Hypothalamus (tissue), 51 donors: ENCODE measurements at places on chromosomes 1 and 21.
A peak's percentile ranks its signal among the peaks of the same experiment; 100 is the strongest.

DNA sequence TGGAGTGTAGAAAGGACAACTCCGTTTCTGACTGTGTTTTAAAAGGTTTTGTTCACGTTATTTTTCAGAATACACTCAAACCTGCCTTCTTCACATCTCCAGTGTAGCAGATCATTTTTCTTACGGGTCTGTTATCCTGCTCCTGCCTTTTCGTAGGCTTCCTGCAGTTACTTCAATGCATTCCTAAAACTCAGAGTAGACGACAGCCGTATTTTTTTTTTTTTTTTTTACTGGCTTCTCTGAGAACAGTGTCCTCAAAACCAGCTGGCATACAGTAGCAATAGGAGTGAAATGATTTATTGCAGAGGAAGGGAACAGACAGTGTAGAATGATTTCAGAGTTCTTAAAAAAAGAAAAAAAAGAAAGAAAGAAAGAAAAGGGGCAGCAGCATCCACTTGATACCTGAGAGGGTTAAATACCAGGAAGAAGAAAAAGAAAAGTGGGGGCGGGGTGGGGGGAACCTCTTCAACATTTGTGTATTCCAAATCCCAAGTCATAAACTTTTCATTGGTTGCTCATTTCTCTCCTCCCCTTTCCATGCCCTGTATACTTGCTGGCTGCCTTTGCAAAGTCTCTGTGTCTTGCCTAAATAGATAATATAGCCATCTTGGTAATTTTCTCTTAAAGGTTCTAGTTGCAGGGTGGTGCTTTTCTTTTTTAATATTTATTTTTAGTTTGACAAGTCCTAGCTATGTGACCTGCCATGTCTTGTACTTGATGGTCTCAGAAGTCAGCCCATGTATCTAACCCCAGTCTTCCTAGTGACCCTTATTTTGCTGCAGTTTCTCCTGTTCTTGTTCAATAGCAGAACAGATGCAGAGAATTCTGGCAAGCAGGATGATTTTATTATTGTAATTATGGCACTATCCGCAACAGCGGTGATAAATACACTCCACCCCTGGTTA, 2.8 kb downstream of the TGFB2 start:
- DNase-seq = peak; percentile 10

GRCh38 chr21:43718872-43719747, at the start of gene PDXK:
Gene PDXK, plus strand, starts transcription at chr21:43719129. Its CDS starts 166 bp downstream, at chr21:43719295.
- DNase-seq = peak; percentile 44

DNA sequence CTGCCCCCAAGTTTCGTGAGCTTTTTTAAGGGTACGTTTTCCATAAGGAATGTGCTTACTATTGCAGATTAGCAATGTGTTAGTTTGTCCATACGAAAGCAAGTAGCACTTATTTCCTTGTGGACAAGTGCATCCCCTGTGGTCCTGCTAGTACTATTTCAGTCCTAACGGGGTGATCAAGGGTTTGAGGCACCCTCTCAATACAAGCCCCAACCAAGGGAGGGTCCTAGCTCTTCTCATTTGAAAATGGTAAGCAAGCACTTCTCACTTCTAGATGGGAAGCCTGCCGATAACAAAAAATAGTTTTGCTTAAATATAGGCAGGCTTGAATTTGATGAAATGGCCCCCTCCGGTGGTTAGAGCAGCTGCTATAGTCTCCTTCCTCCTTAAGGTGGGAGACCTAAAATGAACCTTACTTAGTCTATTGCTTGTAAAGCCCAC, 64.0 kb upstream of the HMCN1 start:
- no peak for DNase-seq

DNA sequence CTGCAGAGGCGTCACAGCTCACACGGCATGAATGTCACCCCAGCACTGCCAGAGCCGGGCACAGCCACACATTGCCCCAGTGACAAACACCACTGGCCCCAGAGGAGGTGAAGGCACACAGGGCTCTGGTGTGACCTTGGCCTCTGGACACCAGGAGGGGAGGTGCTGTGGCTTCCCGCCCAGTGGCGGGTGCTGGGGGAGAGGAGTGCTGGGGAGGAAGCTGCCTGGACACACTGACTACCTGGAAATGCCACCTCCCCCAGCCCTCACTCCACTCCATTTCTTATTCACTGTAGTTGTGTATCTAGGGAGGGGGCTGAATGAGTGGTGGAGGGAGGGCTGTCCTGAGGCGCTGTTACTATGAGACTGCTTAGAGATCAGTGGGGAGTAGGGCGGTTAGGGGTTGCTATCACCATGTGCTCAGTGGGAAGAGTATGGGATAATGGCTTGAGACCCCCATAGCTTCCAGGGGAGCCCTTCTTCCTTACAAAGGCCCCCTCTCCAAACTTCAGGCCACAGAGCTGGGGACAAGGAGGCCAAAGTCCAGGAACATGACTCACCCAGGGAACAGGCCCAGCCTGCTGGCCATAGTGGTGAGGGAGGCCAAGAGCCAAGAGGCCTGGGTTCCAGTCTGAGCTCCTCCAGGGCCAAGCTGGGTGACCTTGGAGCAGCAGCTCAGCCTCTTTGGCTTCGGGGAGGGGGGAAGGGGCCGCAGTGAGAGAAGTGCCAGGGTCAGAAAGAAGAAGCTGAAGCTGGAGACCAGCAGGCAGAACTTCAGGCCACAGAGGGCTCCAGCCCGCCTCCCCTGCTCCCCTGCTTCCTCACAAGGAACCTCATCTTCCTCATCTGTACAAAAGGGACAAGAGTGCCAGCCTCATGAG, 40.1 kb downstream of the AHDC1 start:
- DNase-seq = peak; percentile 35

- no peak for DNase-seq
Measured at GRCh38 chr1:107442551-107442950, 301.7 kb downstream of the NTNG1 start.

DNA sequence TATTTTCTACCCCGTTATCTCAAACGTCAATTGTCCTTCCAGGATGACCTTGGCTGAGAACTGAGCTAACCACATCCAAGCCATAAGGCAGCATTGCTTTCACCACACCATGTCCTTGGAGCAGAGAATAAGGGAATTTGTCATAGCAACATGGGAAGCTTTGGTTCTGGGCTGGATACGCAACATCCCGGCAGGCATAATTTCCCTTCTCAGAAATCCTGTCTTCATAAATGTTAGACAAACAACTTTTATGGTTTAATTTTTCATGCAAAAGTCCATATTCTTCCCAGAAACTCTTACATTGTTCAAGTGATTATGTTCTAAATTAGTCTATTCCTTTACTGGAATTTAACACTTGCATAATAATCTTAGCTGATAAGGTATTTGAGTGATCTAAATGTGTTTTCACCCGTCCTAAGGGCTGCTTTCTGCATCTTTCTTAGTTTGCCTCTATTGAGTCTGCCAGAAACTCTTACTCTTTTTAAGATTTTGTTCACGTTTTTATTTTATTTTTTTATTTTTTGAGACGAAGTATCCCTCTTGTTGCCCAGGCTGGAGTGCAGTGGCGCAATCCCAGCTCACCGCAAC, 51.8 kb downstream of the KCNJ15 start:
- no peak for DNase-seq

DNA sequence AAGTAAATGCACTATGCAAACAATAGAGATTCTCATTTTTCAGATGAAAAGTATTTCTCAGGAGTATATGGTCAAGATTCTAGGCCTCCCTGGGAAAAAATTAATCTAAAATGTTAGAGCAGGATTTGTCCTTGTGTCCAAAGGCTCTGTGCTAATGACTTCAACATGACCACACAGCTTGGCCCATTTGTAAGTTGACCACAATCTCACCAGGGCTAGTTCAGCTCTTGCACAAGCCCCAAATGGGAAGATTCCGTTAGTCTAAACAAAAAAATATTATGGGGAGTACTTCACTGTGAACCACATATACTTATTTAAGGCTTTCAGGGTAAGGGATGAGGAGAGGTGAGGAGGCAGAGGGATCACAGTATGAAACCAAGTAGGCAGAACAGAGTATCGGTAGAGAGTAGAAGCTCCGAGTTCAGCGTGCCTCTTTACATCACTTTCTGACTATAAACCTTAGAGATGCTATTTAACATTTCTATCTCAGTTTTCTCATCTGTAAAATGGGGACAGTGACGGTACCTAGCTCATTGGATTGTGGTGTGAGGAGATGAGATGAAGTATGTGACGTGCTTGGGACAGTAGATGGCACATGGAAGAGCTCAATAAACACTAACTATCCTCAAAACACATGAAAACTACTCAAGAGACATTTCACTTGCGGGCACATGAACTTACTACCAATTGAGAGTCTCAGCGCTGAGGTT, 37.8 kb upstream of the CTTNBP2NL start:
- no peak for DNase-seq

GRCh38 chr1:10383630-10384029, 15.2 kb upstream of the PGD start:
- no peak for DNase-seq

DNA sequence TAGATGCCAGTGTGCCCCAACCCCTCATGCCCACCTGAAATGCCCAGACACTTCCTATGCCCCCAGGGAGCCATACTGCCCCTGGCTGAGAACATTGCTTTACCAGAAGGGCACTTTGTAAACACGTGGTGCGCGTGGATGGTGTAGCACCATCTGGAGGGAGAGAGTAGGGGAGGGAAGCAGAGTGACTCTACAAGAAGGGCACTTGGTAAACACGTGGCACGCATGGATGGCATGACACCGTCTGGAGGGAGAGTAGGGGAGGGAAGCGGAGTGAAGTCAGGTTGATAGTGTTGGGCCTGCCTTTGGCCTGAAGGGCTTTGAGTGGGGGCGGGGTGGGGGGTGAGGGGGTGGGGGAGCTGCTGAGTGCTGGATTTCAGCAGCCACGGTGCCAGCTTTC, 324.0 kb upstream of the VAMP3 start:
- no peak for DNase-seq
